ENCODE measurements at places on chromosomes 16 and 17.

GRCh38 chr16:87145181-87146176 is 171.7 kb downstream of the C16orf95 start:
- DNase-seq, result no peak

DNA sequence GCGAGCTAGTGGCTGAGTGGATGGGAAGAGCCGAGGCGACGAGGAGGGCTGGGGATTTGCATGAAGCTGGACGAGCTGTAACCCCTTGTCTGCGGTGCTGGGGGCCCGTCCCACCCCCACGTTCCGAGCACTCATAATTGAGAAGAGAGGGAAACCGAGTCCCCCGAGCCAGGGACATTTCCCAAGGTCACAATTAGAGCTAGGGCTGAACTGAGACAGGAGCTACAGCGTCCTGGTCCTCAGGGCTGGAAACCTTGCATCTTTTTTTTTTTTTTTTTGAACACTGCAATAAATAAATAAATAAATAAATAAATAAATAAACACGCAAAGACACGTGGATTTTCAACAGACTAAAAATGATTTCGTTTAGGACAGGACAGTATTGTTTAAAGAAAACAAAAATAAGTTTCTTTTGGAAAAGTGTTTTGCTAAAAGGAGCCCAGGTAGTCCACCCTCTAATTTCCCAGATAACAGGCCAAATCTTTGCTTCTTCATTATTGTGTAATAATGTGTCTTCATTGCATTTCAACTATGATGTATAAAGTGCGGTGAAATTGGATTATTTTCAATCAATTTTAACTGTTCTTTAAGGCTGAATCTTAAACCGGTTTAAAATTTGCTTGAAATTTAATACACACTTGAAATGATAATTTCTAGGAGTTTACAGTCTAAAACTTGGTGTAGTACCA is 992 bp downstream of the GDPD1 start:
- DNase-seq, result no peak

DNA sequence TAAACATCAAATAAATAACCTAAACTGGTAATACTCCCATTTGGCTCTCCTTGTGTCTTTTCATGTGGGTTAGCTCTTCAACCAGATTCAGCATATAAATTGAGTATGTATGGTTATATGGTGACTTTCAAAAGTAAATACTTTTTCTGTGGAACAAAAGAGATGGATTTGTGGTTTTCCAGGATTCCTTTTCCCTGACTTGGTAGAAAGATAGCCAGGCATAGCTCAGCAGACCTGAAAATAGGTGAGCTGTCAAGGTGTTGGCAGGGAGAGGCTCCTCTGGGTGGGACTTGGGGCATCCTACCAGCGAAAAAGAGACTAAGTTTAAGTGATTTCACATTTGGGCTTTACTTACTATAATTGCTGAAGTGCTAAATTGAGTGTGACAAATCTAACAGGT is 80.3 kb downstream of the FTO start:
- no peak for DNase-seq

GRCh38 chr16:7335991-7336634 is 3.5 kb downstream of the RBFOX1 start:
- no peak for DNase-seq

DNA sequence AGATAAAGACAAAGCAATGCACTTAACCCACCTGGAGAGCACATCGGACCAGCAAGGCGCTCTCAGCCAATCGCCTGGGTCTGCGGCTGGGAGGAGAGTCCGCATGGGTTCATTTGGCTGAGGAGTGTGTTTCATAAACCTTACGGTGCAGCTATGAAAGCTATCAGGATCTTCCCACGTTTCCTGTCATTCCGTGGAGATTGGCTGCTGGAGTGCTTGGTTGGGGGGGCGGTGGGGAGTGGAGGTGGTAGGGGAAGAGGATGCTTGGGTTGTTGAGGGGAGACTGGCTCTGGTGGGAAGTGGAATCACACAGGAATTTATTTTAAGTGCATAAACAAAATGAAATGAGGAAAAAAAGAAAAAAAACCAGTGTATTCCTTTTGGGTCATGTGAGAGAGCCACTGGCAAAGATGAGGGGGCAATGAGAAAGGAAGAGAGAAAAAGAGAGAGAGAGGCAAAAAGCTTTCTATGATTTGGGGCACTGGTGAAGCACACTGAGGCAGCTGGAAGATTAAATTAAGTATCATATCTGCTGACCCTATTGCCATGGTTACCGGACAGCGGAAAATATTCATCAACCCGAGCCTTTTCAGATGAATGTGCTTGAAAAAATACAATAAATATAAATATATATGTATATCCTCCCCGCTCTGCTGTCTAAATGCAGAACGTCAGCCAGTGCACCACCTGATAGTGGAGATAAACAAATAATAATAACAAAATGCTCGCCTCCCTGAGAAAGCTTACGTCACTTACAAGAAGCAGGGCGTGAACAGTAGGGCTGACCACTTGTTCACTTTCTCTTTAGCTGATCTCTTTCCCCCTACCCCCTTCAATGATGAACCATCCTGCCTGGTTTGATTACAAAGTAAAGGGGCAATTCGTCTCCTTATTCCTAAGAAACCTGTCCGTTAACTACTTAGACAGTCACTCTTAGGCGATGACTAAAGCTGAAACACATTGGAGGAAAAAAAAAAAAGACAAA is 457.0 kb upstream of the ZFHX3 start:
- DNase-seq, result no peak

DNA sequence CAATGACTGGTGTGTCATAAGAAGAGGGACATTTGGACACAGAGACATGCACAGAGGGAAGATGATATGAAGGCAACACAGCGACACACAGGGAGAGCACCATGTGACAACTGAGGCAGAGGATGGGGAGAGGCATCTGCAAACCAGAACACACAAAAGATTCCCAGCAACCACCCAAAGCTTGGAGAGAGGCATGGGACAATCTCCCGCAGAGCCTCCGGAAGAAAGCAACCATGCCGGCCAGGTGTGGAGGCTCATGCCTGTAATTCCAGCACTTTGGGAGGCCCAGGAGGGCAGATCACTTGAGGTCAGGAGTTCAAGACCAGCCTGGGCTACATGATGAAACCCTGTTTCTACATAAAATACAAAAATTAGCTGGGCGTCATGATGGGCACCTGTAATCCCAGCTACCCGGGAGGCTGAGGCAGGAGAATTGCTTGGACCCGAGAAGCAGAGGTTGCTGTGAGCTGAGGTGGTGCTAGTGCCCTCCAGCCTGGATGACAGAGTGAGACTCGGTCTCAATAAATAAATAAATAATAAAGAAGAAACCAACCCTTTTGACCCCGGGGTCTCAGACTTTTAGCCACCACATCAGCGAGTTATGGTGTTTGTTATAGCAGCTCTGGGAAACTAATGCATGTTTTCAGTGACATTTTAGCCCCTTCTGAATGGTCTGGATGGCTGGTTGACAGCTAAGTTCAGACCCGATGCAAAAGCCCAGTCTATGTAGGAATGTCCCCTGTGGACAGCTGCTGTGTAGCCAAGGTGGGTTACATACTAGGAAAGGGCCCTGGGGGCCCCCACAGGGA is 13.8 kb upstream of the PLCG2 start:
- no peak for DNase-seq

- DNase-seq, result no peak
Measured at GRCh38 chr16:30094541-30095165, 1.4 kb downstream of the YPEL3 start.

DNA sequence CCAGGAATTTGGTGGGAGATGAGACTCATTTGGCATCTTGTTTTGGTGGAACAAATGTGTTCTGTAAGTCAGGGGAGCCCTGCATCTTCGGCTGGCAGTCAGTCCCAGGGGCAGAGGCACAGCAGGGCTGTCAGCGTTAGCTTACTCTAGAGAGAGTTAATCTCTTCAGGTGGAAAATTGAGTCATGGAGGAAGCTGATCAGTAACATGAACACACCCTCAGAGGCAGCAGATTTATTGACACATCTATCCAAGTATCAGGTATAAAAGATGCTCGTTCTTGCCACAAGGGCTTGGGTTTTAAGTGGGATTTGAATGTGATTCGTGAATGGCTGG is 55.2 kb downstream of the EPN2 start:
- no peak for DNase-seq

GRCh38 chr17:32519228-32520103 is 32.7 kb downstream of the CDK5R1 start:
- DNase-seq, result peak; percentile 64
